NCI-H1092 (cell line): ENCODE measurements at places on chromosomes 4 and X.

GRCh38 chr4:36549252-36549651 lies 267.8 kb downstream of the DTHD1 start:
- no peak for DNase-seq

GRCh38 chr4:87166296-87166854 lies 54.0 kb downstream of the KLHL8 start:
- DNase-seq, result no peak

GRCh38 chr4:176404621-176405020 lies 84.9 kb downstream of the SPCS3 start:
- no peak for DNase-seq

- no peak for DNase-seq
These were observed 9.1 kb downstream of the ELF2 start for GRCh38 chr4:139167774-139168444.

GRCh38 chr4:173642509-173642908 lies 112.5 kb upstream of the HAND2 start:
- no peak for DNase-seq

DNA sequence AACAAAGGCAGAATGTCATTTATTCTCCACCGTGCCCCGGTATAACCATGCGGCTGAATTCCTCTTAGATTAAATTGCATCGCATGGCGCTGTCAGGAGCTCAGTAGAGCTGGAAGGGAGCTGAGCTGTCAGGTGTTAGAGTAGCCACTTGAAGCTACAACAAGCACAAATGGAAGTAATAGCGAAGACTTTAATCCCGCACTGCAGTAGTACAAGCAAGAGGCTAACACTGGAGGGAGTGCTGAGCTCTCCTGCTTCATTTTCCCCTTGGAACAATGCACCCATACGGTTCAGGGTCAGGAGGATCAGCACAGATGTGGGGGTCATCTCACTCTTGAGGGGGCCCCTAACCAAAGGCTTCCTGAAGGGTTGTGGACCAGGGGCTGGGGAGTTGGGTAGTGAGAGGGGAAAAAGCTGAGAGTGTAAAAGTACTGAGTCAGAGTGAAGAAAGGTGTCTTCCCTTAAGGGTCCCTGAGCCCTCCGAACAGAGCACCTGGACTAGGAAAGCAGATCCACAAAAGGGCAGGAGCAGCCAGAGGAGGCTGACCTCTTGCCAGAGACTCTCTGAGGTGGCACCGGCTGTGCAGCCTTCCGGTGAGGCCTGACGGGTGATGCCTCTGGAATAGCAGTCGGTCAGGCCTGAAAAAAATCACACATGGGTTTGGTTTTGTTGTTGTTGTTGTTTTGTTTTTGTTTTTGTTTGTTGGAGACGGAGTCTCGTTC lies 36.0 kb upstream of the CBR4 start:
- DNase-seq, result no peak

DNA sequence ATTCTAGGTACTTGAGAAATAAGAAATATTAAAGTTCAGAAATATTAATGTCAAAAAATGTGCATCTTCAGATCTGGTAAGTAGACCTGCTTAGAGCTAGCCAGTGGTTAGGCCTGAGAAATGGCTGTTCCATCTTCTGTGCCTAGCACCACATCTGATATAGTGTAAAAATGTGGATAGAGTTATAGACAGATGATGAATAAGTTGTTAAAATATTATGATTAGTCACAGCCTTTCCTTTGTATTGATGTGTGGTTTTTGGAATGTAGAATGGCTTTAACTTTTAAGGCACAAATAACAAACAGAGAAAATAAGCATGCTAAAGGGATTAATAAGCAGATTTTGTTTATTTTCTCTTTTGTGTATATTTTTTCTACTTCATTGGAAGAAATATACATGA lies 133.5 kb upstream of the NUDT6 start:
- no peak for DNase-seq

DNA sequence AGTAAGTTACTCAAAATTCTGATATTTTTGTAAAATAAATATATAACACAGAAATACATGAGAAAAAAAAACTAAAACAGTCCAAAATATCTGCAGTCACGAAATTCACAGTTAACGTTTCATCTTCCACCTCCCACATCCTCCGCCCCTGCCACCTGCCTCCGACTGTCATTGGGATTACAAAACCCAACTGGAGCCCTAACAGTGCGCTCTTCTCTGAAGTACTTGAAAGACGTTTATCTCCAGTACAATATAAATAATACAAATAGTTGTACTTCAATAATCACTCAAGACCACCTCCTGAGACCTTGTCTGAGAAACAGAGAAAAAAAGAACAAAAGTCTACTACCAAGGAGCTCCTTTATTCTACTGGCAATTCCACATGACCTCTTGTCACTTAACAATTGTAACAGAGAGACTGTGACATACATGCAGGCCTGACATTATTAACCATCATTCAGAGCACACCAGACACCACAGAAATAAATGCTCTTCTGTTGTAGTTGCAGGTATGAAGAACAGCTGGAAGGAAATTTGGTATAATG lies 280.6 kb downstream of the PPP3CA start:
- no peak for DNase-seq

GRCh38 chr4:3308691-3309090 lies 15.9 kb downstream of the RGS12 start:
- DNase-seq, result no peak

DNA sequence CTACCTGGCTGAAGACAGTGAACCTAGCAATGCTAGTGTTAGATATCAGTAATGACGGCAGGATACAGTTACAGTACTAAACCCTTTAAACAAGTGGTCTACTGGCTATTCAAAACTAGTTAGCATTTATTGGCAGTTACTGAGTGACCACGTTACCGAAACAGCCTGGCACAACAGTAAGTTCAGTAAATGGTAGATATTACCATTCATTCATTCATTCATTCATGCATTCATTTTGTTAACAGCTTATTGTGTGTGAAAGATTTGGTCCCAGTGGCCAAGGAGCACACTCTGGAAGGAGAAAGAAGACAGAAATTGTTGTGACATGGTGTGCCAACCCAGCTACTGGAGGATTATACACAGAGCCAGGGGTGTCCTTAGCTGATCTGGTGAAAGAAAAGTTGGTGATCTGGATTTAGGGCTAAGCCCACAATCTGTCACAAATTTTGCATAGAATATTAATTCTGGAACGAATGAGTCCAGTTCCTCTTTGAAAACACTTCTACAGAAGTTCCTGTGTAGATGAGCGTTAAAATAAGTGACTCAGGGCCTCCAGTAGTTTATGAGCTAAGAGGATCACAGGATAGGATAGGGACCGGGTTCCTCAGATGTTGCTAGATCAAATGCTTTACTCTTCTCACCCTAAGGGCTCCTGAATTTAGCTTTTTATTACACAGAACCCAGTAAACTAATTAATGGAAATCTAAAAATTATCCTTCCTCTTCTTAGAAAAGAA lies 179.1 kb downstream of the CBR4 start:
- no peak for DNase-seq

DNA sequence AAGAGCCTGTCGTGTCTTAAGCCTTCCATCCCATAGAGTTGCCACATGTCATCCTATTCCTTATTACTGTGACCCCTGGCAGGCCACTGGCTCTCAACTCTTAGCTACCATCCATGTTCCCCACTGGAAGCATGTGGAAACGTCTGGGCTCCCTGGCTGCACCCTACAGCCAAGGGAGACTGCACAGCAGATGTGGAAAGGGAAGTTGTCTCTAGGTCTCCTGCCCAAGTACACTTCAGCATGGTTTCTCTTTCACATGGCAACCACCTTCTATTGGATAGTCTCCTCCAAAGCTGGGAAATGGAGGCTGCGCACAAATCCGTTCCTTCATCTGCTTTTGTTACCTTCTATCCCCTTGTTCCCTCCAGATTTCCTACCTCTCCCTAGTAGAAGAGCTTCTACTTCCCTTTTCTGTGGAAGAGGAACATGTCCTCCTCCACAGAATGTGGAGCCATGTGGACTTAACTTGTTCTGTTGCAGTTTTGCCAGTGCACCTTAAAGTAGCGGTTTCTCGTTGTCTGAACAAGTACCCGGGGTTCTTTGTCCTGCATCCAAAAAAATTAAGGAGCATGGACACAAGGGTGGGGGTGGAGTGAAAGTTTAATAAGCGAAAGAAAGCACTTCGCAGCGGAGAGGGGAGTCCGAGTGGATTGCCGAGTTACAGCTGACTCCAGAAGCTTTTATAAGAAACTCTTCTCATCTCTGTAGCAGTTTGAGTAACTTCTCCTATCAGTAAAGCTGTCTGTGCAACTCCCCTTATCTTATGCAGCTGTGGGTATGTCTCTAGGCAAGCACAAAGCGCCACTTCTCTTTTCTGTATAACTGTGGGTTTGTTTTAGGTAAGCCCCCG lies 52.5 kb downstream of the HMGB2 start:
- no peak for DNase-seq

DNA sequence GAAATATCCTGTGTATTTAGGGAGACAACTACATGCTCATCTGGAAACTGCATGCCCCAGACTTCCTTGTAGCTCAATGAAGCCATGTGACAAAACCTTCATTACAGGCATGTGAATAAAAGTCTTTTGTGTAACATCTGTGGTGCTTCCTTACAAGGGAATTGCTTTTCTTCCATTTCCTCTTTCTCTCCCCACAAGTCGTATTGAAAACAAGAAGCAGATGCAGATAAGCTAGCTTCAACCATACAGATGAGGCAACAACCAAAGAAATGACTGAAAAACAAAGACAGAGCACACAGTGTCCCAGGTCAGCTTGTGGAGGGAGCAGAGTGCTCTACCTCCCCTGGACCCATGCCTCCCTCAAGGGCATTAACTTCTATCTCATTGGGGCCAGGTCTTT lies 115.8 kb upstream of the INPP4B start:
- DNase-seq, result no peak

DNA sequence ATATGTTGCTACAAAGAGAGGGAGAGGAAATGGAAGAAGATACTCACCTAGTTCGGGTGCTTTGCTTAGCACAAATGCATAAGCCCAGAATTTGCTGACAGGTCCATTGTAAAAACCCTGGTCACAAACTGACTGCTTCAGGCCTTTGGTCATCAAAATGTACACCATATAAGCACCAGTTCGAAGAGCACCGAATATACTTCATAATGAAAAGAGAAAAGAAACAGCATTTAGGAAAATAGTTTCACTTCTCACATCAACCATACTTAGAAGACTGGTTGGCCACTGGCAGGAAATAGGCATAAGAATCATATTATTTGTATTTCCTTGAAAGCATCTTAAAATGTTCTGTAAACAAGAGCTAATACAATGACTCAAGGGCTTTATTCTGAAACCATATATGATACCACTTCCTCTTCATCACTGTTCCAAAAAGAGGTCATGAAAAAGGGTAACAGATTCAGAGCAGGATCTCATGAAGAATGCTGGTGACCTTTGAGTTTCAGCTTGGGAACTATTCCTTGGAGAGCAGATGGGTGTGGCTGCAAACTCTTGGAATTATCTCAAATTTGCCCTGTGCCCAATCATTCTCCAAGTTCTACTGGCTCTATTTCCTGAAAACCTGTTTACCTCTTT lies 138.7 kb downstream of the ELOVL6 start:
- no peak for DNase-seq

GRCh38 chr4:176287546-176287945 lies 18.5 kb upstream of the ASB5 start:
- DNase-seq, result no peak

DNA sequence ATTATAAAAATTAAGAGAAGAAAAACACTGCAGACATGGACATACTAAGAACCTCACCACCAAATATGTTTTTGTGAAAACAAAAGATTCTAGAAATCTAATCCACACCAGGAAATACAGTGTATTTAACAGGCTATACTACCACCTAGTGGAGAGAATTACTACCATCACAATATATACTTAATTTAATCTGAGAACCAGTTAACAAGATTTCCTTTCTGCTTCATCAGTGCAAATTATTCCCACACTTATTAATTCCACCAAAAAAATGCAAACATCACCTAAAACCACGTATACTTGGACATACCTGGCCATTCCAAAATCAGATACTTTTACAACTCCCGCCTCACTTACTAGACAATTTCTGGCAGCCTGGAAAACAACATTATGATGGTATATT lies 7.0 kb upstream of the TXK start:
- peak; percentile 7 for DNase-seq

DNA sequence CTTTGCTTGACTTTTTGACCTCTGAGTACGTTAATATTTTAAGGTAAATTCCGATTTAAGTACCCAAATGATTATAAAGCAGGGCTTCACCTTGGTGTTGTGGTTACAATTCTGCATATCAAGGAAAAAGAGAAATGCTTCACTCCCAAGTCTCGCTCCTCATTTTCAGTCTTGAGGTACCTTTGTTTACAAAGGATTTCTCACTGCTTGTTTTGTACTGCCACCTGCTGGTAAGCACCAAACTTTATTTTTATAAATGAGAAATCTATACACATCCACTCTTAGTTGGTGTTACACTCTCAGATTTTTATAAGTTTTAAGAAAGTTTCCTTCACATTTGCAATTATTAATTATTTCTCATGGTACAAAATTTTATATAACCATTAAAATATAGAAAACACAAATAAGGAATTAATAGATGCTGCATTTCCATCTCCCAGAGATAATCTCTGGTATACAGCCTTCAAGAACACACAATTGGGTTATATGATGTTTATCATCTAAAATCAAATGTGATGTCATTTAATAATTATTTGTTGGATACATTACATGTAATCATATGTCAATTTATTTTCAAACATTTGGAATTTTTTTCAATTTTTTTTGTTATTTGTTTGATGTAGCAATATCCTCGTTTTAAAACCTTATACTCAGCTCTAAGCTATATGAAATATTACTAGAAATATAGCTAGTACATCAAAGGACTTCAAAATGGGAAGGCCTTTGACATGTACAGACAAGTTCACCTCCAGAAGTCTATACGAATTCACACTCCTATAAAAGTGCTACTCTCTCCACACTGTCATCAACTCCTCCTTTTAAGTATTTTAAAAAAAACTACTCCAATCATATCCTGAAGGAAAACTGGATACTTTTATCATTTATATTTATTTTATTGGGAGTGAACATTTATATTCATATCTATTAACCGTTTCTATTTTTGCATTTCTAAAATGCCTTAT lies 179.9 kb downstream of the KCNIP4 start:
- DNase-seq, result peak; percentile 38

DNA sequence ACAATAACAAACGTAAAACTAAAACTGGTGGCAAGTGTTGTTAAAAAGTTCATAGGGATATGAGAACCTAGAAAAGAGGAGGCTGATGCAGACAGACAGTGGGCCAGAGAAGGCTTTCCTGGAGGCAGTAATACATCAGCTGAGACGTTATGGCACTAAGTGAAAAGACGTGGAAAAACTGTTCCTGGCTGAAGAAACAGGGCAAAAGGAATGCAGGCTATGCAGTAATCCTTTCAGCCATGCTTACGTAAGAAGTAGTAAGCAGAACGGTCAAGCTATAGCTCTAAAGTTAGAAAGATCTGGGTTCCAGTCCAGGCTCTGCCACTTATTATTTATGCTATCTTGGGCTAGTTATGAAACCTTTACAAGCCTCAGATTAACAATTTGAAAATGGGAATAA lies 6.4 kb downstream of the LAMTOR3 start:
- no peak for DNase-seq

- no peak for DNase-seq
These were observed 38.9 kb downstream of the RASGEF1B start for GRCh38 chr4:81432825-81433224.

GRCh38 chr4:171599628-171600027 lies 213.6 kb upstream of the GALNTL6 start:
- DNase-seq, result no peak

GRCh38 chrX:42869659-42870476 lies 91.9 kb upstream of the PPP1R2C start:
- no peak for DNase-seq
